NCI-H187 treated with DMSO at 0.1 percent for 48 hours (cell line): ENCODE measurements at places on chromosomes 6 and 20.

DNA sequence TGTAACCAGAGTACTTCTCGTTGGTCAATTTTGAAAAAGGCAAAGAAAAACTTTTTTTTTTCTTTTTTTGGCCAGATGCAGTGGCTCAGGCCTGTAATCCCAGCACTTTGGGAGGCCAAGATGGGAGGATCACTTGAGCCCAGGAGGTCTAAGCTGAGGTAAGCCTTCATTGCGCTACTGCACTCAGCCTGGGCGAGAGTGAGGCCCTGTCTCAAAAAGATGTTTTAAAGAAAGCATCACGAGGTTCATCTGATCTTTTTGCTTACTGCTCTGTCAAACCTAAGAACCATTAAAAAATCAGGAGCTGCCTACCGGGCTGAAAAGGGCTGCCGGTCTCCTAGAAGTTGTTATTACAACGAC lies 607 bp downstream of the LYRM2 start:
- DNase-seq = no peak

GRCh38 chr6:131781687-131782086 lies 26.1 kb upstream of the ENPP1 start:
- no peak for DNase-seq

DNA sequence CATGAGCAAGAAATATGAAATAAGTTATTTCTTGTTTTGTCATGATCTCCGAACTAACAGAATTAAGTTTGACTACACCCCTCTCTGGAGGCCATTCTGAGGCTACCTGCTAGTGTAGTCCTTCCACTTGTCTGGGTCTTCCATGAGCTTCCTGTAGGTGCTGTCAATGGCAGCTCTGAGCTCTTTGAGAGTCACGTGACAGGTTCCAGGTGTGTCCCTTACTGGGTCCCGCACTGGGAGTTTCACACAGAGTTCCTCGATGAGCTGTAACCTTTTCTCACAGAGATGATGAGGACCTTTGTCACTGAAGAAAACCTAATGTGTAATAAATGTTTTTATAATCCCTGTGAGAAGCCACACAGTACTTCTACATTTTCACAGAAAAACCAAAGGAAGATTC lies 186.6 kb downstream of the SYNE1 start:
- no peak for DNase-seq

DNA sequence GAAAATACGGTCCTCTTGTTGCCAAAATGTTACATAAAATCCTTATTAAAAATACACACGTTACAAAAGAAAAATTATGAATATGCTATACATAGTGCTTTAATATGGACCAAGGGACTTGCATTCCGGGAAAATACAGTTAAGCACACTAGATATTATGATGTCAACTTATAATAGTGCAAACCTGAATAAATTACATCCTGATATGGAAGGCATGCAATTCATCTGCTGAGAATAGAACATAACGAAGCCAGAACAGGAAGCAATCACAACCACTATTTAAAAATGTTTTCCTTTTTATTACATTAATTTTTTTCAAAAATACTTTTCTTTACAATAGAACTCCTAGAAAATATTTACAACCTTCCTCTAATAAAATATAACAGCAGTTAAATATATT lies 7.8 kb upstream of the MRPS10 start:
- DNase-seq = no peak

GRCh38 chr20:47117371-47117770 lies 222.7 kb downstream of the EYA2 start:
- no peak for DNase-seq

- no peak for DNase-seq
Measured at GRCh38 chr6:161079566-161080262, 88.1 kb downstream of the MAP3K4 start.

GRCh38 chr20:41300886-41301285 lies 16.6 kb downstream of the ZHX3 start:
- no peak for DNase-seq

- DNase-seq = no peak
Measured at GRCh38 chr20:17896193-17896723, 72.3 kb downstream of the SNX5 start.

DNA sequence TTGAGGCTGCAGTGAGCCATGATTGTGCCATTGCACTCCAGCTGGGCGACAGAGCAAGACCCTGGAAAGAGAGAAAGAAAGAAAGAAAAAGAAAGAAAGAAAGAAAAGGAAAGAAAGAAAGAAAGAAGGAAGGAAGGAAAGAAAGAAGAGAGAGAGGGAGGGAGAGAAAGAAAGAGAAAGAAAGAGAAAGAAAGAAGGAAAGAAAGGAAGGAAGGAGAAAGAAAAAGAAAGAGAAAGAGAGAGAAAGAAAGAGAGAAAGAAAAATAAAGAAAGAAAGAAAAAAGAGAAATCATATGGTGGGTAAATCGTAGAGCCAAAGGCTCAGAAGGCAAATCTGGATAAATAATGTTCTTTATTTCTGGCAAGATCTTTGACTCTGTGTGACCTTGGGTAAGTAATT lies 53.4 kb downstream of the CD40 start:
- no peak for DNase-seq

DNA sequence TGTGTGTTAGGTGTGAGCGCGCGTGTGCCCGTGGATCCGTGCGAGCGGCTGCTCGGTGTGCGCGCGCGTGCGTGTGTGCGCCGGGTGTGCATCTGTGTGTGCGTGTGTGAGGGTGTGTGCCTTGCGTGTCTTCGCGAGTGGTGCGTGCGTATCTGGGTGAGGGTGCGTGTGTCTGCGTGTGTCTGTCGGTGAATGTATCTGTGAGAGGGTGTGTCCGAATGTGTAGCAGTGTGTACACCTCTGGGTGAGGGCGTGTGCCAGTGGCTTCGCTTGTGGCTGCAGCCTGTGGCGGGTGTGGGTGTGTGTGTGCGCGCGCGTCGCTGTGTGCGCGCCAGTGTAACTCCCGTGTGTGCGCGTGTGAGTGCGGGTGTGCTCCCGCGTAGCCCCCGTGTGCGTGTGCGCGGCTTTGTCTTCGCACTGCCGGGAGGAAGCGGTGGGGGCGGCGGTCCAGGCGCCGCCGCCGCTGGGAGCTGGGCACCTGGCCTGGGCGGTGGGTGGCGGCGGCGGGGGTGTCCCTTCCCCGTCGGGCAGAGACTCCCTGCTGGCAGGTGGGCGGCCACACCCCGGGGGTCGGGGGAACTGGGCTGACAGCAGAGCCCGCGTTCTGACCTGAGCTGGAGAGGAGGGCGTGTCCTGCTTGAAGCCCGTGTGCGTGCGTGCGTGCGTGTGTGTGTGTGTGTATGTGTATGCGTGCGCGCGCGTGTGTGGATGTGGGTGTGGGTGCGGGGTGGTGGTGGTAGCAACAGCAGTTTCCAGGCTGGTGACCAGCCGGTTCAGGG lies 61.3 kb upstream of the EPB41L1 start:
- DNase-seq = no peak

GRCh38 chr6:132270726-132271402 lies 130.4 kb downstream of the MOXD1 start:
- no peak for DNase-seq

- DNase-seq = no peak
Measured at GRCh38 chr20:4913147-4913546, 88.2 kb downstream of the SLC23A2 start.

DNA sequence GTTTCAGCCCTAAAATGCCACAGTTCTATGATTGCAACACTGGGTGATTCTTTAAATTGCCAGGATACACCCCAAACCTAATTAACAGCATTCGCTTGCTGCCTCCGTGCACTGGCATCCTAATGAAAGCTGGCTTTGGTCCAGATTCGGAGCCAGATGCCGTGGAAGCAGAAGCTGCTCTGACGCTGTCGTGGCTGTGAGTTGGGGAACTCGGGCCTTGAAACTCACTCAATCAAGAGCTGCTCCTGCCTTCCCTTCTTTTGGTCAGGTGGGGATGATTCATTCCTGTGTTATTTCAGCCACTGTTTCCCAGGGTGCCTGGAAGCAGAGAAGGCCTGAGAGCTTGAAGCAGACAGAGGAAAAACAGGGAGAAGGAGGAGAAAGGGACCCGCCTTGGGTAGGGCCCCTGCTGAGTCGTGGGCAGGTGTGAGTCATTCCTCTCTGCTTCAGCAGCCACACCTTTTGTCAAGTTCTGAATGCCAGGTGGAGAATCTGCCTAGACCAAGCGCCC lies 36.2 kb upstream of the DSP start:
- DNase-seq = peak; percentile 92

DNA sequence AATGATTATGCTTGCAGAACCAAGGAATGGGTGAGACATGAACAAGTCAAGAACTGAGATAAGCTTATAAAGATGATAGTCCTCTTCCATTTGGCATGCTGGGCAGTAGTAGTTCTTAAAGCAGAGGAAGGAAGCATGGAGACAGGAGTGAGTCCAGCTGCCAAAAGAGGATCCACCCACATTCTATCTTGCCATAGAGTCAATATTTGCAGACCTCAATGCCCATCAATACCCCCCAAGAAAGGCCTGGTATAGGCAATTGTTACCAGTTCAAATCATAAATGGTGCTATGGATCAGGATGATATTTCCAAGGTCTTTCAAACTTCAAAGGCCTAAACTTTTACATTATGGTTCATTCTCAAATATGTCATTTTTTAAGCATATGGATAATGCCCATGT lies 4.8 kb downstream of the ARHGAP18 start:
- DNase-seq = no peak

- no peak for DNase-seq
Measured at GRCh38 chr6:44624936-44625573, 237.5 kb downstream of the CDC5L start.

DNA sequence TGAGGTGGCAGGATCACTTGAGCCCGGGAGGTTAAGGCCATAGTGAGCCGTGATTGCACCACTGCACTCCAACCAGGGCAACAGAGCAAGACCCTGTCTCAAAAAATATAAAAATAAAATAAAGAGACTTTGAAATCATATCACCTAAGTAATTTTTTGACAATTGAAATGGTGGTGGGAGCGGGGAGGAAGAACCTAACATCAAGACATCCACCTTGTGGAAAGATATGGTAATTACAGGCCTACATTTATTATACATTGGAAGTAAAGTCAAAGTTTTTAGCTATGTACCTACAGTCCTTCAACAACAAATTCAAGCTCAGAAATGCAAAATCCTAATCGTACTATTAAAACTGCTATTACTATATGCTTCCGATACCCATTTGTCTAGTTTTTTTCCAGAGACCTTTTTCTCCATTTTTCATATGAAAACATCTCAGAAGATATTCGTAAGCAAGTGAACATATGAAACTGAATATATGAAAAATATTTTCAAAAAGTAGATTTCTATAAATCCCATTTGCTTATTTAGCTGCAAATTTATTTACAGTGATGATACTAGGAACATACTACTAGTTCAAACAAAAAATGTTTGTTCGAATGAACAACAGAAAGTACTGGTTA lies 83.3 kb downstream of the SYCP2 start:
- no peak for DNase-seq

GRCh38 chr20:42594659-42595058 lies 595.0 kb downstream of the PTPRT start:
- DNase-seq = no peak

GRCh38 chr6:152571943-152572337 lies 65.2 kb downstream of the SYNE1 start:
- no peak for DNase-seq

DNA sequence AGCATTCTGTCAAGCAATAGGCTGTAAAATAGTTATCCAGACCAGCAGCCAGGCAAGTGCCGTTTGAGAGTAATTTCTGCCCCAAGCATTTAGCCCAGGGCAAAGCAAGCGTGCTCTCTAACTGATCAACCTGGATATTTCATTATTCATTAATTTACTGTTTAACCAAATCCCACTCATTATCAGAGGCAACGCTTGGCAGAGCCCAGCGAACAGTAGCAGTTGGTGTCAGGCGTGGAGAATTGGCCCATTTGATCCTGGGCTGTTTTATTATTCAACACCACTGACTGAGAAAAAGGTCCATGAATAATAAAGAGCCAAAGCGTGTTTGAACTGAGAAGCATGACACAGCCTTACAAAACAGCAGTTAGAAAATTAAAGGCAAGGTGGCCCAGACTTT lies 35.3 kb downstream of the TFAP2B start:
- DNase-seq = no peak

GRCh38 chr6:37785663-37786270 lies 33.8 kb upstream of the ZFAND3 start:
- DNase-seq = no peak

- DNase-seq = no peak
Measured at GRCh38 chr6:137230547-137230946, 11.4 kb upstream of the IFNGR1 start.

DNA sequence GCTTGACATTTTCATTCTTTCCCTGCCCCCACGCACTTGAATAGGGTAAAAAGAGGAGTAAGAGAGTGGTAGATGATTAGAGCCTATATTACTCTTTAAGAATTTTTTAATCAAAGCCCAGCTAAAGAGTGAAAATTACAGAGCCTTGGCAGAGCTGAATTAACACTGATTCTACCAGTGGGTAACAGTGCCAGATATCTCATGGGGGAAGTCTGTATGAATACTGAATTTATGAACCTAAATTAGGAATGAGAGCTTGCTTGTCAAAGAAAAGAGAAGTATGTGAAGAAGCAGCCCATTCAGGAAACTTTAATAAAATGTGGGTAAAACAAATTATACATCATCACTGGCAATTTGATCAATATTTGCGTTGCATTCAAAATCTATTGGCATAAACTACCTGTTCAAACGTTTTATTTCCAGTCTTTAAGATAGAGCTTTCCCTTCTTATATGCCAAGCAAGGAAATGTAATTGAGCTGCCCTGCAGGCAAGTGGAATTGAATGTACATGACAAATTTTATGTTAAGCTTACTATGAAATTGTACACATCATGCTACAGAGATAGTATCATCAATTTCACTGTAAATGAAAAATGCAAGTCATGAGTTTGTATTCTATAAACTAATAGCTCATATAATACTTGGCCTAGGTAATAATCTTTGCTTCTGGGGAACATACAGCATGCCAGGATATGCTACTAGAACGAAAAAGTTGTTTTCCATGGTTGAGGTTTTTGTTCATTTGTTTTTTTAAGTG lies 14.5 kb downstream of the SOBP start:
- no peak for DNase-seq

GRCh38 chr6:126957721-126958120 lies 160.8 kb upstream of the RSPO3 start:
- DNase-seq = no peak

GRCh38 chr20:32737371-32738223 lies 5.7 kb downstream of the COMMD7 start:
- DNase-seq = no peak

DNA sequence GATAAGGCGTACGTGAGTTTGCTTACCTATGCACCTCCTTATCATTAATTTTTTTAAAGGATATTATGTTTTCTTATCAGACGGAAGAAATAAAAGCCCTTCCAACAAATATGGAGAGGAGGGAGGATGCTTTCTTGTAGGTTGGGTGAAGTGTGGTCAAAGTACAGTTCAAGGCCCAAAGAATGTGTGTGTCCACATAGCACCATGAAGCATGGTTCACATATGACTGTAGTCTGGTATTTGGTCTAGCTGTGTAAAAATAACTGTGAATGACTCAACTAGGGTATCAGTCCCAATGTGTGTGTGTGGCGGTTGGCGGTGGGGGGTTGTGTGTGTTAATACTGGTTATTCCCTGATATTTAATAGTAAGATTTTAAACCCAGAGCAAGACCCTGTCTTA lies 212.7 kb downstream of the TMEM242 start:
- DNase-seq = no peak

DNA sequence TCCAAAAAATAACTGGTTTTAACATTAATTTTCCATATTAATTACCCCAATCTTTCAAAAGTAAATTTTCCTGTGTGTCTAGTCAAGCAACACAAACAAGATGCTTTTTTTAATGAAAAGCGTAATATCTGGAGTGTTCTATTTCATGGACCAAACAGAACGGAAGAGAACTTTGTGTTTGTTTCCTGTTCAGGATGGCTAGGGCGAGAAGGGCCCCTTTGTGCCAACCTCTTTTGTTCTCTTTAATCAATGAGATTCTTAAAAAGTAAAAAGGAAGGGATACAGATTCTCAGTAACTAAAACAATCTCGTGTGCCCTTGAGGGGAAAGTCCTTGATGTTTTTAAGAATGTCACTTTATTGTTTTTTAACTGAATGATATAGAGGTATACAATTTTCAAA lies 55.7 kb downstream of the GNAS start:
- DNase-seq = no peak
